Hepatic stellate cell (primary cell): ENCODE measurements at places on chromosomes 7 and 10.

- DNase-seq: peak; percentile 28
Observed at GRCh38 chr7:36208997-36209813, 56.2 kb downstream of the EEPD1 start.

GRCh38 chr7:128875523-128875948, 12.9 kb downstream of the ATP6V1F start:
- no peak for DNase-seq

- DNase-seq: no peak
Observed at GRCh38 chr7:47266799-47267198, 315.1 kb downstream of the TNS3 start.

DNA sequence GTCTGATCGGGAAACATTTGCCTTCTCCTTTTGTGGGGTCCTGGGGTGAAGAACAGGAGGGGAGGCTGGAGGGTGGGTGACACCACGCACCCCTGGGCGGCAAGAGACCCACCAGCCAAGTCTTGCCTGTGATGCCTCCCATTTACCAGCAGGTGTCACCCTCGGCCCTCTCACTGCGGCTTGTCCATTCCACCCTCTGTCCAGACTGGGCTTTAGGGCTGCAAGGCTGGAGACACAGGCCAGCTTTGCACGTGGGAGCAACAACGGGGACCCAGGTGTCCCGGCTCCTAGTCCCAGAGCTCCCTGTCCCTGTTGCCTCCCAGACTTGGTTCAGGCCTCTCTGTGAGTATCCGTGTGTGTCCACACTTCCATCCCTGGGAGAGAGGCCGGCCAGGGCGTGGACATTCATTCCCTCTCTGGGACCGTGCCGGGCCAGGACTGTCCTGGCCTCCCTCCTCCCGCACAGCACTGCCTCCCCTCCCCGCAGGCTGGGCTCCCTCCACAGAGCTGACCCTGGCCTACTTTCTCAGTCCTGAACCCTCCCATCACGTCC, 36.2 kb upstream of the GTF2IRD1 start:
- DNase-seq: peak; percentile 93

GRCh38 chr10:74837743-74838142, 11.3 kb downstream of the KAT6B start:
- no peak for DNase-seq

DNA sequence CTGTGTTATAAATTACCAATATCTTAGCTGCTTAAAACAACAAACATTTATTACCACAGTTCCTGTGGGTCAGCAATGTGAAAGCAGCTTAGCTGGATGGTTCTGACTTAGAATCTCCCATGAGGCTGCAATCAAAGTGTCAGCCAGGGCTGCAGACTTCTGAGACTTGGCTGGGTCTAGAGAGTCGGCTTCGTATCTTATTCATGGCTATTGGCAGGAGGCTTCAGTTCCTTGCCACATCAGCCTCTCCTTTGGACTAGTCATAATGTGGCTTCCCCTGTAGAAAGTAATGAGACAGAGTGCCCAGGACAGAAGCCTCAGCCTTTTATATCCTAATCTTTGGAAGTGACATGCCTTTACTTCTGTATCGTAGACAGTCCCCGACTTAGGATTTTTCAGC, 27.3 kb downstream of the RALA start:
- DNase-seq: no peak

GRCh38 chr7:73980206-73980605, 47.8 kb upstream of the ELN start:
- no peak for DNase-seq

DNA sequence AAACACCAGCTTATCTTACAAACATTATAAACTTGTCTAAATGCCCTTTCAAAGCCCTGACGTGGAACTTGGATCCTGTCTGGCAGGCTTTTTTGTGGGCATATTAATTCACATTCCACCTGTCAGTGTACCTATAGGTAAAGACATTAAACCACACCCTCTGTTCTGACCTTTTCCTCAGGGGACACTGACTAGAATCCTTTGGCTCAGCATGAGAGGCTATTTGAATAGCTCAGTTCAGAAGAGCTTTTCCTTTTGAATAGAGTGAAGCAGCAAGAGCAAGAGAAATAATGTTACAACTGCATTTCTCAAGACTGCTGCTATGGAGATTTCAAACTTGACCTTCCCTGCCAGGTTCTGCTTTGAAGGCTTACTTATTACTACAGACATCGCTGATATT, 76.9 kb downstream of the CYP51A1 start:
- DNase-seq: no peak

GRCh38 chr7:44498230-44498954, 7.9 kb upstream of the NUDCD3 start:
- DNase-seq: no peak

DNA sequence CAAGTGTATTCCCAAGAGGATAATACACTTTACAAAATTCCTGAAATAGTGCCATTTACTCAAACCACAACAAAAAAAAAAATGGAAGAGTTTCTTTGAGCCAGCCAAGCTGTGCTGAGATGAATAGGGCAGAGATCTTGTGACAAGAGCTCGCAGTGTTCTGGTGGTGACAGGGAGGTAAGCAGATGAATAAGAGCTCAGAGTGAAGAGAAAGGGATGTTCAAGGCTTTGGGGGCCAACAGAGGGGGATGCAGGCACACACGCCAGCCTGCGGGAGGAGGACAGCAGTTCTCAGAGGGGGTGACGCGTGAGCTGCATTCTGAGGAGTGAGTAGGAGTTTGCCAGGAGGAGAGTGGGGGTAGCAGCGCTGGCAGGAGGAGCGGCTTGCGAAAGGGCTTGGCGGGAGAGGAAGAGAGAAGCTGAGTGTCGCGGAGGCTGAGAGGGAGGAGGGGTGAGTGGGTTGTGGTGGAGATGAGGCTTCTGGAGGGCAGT, 194.4 kb upstream of the IMMP2L start:
- peak; percentile 15 for DNase-seq

DNA sequence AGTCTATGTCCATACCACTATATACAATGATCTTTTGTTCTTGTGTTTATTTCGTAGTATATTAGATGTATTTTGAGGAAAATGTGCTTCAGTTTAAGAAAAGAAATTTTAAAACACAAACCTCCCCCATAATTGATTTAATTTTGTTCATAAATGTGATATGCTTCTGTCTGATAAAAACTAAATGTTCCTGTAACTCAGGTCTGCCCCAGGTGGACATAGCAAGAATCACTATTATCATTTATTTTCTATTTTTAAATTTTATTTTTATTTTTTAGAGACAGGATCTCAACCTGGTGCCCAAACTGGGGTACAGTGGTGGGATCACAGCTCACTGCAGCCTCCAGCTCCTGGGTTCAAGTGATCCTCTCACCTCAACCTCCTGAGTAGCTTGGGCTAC, 43.2 kb downstream of the BEND7 start:
- no peak for DNase-seq

GRCh38 chr7:2757361-2757903, 69.4 kb downstream of the AMZ1 start:
- DNase-seq: no peak

DNA sequence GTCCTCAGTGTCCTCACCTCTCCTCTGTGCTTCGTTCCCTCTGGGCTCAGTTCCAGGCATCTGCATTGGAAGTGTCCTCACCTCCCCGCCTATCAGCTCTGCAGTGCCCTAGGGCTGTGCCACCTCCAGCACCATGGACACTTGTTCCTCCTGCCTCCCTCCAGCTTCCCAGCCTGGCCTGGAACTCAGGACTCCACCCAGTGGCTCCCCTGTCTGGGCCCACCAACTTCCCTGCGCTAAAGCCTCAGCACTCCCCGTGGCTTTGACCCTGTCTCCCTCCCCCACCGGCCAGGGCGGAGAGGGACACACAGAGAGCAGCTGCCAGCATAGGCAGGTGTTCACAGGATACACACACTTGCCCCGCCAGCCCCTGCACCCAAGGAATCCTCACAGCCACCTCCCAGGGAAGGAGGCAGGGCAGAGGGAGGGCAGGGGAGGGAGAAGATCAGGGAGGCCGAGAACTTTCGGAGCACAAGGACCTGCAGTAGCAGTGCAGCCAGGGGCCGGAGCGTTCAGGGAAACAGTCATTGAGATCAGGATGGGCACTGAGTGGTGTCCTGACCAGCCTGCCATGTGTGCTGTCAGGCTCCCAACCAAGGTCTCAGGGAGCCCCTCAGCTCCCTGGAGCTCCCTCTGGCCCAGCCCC, 31.3 kb downstream of the ANXA8 start:
- no peak for DNase-seq

DNA sequence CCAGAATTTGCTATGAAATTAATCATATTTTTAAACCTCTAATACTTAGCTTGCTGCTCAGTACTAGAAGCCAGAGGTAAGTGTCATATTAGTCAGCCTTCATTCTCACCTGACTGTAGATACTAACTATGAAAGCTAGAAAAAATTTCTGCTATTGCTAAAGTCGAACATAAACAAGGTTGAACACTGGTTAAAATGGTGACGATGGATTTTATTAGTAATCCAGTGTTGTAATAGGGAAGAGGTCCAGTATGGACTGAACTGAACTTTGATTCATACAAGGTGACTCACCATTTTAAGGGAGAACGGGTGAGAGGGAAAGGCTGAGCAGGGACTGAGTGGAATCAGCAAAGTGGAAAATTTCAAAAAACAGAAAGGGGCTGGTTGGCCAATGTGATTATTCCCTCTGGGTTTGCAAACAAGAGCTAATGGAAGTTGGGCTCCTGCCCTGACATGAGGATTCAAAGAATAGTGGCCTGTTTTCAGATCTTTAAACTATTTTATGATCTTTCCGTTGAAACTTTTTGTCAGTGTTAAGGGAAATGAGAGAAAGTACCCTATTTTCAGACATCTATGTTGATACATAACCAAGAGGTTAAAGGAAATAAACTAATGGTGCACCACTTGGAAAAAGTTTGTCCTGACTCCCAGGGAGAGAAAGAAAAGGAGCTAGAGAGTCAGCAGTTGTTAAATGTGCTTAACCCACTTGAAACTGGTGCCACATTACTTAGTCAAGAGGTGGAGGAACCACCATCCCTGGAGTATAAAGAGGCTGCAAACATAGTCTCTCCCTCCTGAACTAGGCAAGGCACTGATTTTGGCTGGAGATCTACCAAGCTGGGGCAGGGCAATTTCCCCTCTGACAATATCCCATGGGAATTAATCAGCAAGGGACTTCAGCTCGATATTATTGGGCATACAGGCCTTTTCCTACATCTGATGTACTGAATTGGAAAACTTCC, 15.3 kb upstream of the AKR1C1 start:
- DNase-seq: peak; percentile 77

DNA sequence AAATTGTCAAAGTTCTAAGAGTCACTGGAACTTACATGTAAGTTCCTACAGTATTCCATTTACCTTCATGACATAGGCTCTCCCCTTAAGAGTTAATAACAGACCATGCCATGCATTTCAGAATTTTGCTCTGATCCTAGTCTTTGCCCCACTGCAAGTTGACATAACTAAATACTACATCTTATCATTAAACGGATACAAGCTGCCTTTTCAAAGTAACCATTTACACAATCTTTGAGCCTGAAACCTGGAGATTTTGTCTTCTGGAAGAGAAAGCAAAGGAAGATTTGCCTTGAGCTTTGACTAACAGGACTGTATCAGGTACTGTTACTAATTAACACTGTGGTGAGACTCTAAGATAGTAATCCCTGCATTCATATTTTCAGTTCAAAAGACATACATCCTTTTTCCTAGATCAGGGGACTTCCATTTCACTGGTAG, 9.3 kb upstream of the AKR1D1 start:
- DNase-seq: no peak

DNA sequence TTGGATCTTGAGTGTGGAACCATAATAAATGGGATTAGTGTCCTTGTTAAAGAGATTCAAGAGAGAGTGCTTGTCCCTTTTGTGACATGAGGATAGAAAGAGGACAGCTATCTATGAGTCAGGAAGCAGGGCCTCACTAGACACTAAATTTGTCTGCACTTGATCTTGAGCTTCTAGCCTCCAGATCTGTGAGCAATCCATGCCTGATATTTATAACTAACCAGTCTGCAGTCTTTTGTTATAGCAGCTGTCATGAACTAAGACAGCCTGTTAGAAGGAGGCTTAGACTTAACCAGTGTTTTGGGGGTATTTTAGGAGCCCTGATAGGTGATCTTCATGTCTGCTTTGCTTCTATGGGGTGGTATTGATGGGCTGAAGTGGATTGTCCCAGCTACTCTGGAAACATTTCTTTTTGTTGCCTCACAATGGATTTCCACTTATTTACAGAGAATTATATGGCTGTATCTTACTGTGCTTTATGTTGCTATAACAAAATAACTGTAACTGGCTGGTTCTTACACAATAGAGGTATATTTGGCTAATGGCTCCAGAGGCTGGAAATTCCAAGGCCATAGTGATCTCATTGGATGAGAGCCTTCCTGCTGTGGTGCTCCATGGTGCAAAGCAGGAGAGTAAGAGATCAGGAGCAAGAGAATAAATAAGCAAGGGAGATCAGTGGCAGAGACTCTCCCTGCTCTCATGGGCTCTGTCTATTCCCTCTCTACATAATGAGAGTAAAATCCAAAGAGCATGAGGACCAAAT, 23.4 kb upstream of the AKR1C3 start:
- DNase-seq: no peak

- DNase-seq: no peak
Observed at GRCh38 chr7:69115788-69116187, 482.5 kb upstream of the AUTS2 start.

DNA sequence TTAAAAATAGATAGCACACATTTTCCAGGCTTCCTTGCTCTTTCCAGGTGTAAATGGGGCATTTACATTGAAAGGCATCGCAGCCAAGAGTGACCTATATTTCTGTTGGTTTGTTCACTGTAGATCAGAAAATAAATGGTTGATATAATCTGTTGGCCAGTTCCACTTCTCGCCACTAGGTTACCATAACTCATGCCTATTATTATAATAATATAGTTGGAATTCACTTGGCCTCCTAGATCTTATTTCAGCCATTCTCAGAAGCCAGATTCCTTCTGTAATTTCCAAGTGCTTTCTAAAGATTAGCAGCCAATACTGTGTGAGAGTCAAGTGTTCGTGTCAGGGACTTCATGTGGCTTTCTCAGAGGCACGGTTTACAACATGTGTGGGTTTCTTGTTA, 179.5 kb downstream of the DNAH11 start:
- DNase-seq: no peak

DNA sequence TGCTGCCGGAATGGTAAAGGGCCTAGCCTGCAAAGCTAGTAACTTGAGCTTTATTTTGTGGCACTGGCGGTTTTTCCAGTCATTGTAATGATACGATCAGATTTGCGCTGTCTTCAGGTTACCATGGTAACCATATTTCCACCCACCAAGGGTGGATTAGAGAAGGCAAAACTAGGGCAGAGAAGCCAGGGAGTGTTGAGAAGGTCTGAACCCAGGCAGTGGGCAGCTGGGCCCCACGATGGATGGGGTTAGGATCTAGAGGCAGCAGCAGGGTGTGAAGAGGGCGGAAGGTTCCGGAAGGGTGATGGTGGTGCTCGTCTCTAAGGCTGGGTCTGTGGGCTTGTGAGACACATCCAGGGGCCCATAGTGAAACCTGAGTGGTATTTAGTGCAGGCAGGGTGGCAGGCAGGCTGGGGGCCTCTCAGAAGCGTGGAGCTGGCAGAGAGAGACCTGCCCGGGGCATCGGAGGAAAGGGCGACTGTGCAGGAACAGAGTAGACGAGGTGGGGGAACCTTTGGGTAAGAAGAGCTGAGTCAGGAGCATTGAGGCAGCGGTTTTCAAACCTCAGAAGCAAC, 87.9 kb upstream of the GTF2I start:
- no peak for DNase-seq

GRCh38 chr10:15315286-15315685, 55.8 kb downstream of the FAM171A1 start:
- DNase-seq: no peak

GRCh38 chr10:62805231-62806099, 945 bp downstream of the ADO start:
- DNase-seq: peak; percentile 63

- DNase-seq: no peak
Observed at GRCh38 chr7:12570168-12570533, 369 bp upstream of the SCIN start.
